ENCODE measurements at places on chromosomes 3 and 15. TPM values are rescaled to one million over a fixed set of nuclear protein-coding genes. Genes with fewer than 3 reads are reported as not detected.

The SLC22A14 gene
- not detected for total RNA-seq

The MCTP2 gene
- total RNA-seq, result 1.5 TPM

The SH2D7 gene
- not detected for total RNA-seq

The ACAA1 gene
- 42.6 TPM for total RNA-seq

- H3K36me3 ChIP-seq, result no peaks in the 10 kb centered on the region
- H3K27me3 ChIP-seq, result no peaks in the 10 kb centered on the region
- DNase-seq, result no peak
- no peak overlapping the region for H3K27ac ChIP-seq
- H3K4me3 ChIP-seq, result no peak overlapping the region
Measured at GRCh38 chr3:36693670-36694069, 70.7 kb downstream of the DCLK3 start.

GRCh38 chr15:25800761-25801515, 62.2 kb downstream of the ATP10A start:
- H3K36me3 ChIP-seq, result no peaks in the 10 kb centered on the region
- no peak overlapping the region for H3K27ac ChIP-seq
- no peak for DNase-seq
- peaks cover 7% of the 10 kb centered on the region for H3K4me1 ChIP-seq
- no peak overlapping the region for H3K4me3 ChIP-seq

DNA sequence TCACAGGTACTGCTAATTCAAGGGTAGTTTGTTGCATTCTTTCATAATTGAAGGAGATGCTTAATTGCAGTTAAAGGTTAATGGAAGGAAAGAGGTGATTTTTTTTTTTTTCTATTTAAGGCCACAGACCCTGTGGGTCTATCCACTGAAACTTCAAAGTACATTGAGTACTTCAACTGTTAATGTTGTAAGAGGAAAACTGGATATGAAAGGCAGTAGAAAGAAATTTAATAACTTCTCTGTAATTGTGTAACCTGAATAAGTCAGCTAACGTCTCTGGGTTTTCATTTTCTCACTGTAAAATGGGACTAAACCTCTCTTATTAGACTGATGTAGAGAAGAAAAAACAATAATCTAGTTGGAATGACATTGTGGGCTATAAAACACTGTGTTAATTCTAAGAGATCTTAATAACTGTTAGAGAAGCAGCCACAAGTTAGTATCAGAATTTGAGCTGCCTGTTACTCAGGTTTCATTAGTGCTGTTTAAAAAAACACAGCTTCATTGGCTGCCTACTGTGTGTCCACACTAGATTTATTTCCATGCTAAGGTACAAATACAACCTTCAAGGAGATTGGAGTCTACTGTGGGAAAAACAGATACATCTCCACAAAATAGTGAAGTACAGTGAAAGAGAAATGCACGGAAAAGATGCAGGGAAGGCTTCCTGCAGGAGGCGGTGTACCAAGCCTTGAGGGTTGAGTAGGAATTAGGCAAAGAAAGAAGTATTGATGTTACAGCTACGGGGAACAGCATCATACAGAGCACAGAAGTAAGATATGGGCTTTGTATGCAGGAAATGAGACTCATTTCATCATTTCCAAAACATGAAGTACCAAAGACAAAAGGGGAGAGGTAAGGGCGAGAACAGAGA, 483.6 kb downstream of the TAFA4 start:
- H3K27ac ChIP-seq, result no peak overlapping the region
- no peaks in the 10 kb centered on the region for H3K27me3 ChIP-seq
- H3K4me1 ChIP-seq, result no peaks in the 10 kb centered on the region
- H3K4me3 ChIP-seq, result no peak overlapping the region

DNA sequence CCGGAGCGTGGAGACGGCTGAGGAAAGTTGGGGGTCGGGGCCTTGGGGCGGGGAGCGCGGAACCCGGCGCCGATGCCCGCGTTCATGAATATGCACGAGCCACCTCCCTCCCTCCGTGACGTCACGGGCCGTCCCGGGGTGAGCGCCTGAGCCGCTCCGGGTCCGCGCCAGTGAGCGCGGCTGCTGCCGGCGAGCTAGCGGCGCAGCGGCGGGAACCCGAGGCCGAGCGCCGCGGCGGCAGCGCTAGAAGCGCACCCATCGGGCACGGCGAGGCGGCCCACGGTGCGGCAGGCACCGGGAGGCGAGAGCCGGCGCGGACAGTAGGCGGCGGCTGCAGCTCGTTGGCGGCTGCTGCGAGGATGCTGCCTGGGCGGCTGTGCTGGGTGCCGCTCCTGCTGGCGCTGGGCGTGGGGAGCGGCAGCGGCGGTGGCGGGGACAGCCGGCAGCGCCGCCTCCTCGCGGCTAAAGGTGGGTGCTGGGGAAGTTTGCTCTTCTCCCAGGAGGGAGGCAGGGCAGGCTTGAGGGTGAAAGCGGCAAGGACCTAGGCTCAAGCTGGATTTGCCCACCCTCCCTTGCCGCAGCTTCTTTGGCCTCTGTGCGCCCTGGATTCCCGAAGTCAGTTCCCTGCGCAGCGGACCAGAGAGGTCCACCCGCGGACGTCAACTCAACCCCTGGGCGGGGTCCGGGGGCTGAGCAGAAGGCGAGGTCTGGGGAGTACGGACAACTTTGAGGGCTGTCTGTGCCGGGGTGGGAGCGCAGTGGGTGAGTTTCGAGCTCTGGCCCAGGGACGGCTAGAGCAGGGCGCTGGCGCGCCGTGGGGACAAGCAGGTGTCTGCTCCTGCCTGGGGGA, at the start of gene CLSTN2:
Gene CLSTN2, plus strand, starts transcription at position 170 of the 850 bp plus-strand sequence.
- no peaks in the 10 kb centered on the region for H3K27me3 ChIP-seq
- peak within 1 kb of the TSS; percentile 57 for H3K4me3 ChIP-seq
- H3K4me1 ChIP-seq, result peaks cover 21% of the 10 kb centered on the region
- DNase-seq, result peak; percentile 79
- no peak within 1 kb of the TSS for H3K27ac ChIP-seq

GRCh38 chr3:73808862-73809509, 184.2 kb upstream of the PDZRN3 start:
- no peaks in the 10 kb centered on the region for H3K36me3 ChIP-seq
- no peak overlapping the region for H3K4me3 ChIP-seq
- DNase-seq, result no peak
- H3K27me3 ChIP-seq, result no peaks in the 10 kb centered on the region
- H3K4me1 ChIP-seq, result no peaks in the 10 kb centered on the region

GRCh38 chr3:127675651-127676391, 3.1 kb downstream of the ABTB1 start:
- no peak overlapping the region for H3K4me3 ChIP-seq
- H3K27me3 ChIP-seq, result no peaks in the 10 kb centered on the region
- no peaks in the 10 kb centered on the region for H3K4me1 ChIP-seq
- H3K36me3 ChIP-seq, result peaks cover 16% of the 10 kb centered on the region
- peak; percentile 57 for DNase-seq

- H3K27me3 ChIP-seq, result no peaks in the 10 kb centered on the region
- no peak overlapping the region for H3K4me3 ChIP-seq
- no peak for DNase-seq
- no peak overlapping the region for H3K27ac ChIP-seq
- no peaks in the 10 kb centered on the region for H3K36me3 ChIP-seq
Measured at GRCh38 chr3:27311400-27311799, 57.8 kb downstream of the NEK10 start.

DNA sequence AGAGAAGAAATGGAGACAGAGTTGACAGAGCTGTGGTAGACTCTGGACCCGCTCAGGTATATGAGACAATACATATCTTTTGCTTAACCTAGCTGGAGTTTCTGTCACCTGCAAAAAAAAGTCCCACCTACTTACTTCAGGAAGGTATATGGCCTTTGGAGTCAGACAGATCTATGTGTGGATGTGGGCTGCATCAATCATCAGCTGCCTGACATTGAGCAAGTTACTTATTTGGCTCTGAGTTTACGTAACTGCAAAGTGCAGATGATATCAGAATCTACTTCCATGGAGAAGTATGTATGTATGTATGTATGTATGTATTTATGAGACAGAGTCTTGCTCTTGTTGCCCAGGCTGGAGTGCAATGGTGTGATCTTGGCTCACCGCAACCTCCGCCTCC, 124.3 kb downstream of the MYLK start:
- peaks cover 30% of the 10 kb centered on the region for H3K4me1 ChIP-seq
- no peaks in the 10 kb centered on the region for H3K36me3 ChIP-seq
- H3K4me3 ChIP-seq, result no peak overlapping the region
- H3K27me3 ChIP-seq, result no peaks in the 10 kb centered on the region
- no peak for DNase-seq

GRCh38 chr3:150306083-150306482, 102.0 kb upstream of the TSC22D2 start:
- H3K4me3 ChIP-seq, result no peak overlapping the region
- no peaks in the 10 kb centered on the region for H3K27me3 ChIP-seq
- H3K4me1 ChIP-seq, result peaks cover 10% of the 10 kb centered on the region
- H3K27ac ChIP-seq, result no peak overlapping the region
- no peaks in the 10 kb centered on the region for H3K36me3 ChIP-seq

- peaks cover 76% of the 10 kb centered on the region for H3K4me1 ChIP-seq
- no peaks in the 10 kb centered on the region for H3K36me3 ChIP-seq
- no peak overlapping the region for H3K27ac ChIP-seq
- H3K27me3 ChIP-seq, result no peaks in the 10 kb centered on the region
- peak; percentile 36 for DNase-seq
Measured at GRCh38 chr15:68808770-68809169, 11.9 kb downstream of the ANP32A start.

- H3K36me3 ChIP-seq, result no peaks in the 10 kb centered on the region
- H3K27ac ChIP-seq, result no peak overlapping the region
- no peaks in the 10 kb centered on the region for H3K27me3 ChIP-seq
- no peak for DNase-seq
- H3K4me1 ChIP-seq, result no peaks in the 10 kb centered on the region
Measured at GRCh38 chr15:69338535-69339213, 40.0 kb downstream of the PAQR5 start.

DNA sequence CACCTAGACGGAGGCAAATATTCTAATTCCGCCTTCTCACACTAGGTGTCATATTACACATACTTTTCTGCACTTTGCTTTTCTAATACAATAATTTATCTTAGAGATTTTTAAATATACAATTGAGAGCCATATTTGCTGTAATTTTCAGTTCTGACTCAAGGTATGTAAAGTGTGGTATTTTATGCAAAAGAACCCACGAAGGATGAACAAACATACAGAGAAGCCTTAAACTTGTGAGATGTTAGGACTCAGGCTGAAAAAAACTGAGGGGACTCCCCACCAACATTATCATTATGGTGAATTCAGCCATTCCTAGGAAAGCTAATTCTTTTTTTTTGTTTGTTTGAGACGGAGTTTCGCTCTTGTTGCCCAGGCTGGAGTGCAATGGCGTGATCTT, 9.6 kb downstream of the ZBTB11 start:
- H3K27ac ChIP-seq, result no peak overlapping the region
- DNase-seq, result no peak
- no peak overlapping the region for H3K4me3 ChIP-seq
- no peaks in the 10 kb centered on the region for H3K27me3 ChIP-seq

- no peak for DNase-seq
- no peaks in the 10 kb centered on the region for H3K27me3 ChIP-seq
- peaks cover 8% of the 10 kb centered on the region for H3K36me3 ChIP-seq
- peaks cover 3% of the 10 kb centered on the region for H3K4me1 ChIP-seq
- H3K27ac ChIP-seq, result no peak overlapping the region
- no peak overlapping the region for H3K4me3 ChIP-seq
Measured at GRCh38 chr15:75869446-75869845, 26.2 kb downstream of the UBE2Q2 start.

- H3K4me3 ChIP-seq, result no peak overlapping the region
- H3K36me3 ChIP-seq, result no peaks in the 10 kb centered on the region
- no peaks in the 10 kb centered on the region for H3K27me3 ChIP-seq
- no peak for DNase-seq
- H3K27ac ChIP-seq, result no peak overlapping the region
Measured at GRCh38 chr3:142953443-142953842, 10.0 kb downstream of the PAQR9 start.

DNA sequence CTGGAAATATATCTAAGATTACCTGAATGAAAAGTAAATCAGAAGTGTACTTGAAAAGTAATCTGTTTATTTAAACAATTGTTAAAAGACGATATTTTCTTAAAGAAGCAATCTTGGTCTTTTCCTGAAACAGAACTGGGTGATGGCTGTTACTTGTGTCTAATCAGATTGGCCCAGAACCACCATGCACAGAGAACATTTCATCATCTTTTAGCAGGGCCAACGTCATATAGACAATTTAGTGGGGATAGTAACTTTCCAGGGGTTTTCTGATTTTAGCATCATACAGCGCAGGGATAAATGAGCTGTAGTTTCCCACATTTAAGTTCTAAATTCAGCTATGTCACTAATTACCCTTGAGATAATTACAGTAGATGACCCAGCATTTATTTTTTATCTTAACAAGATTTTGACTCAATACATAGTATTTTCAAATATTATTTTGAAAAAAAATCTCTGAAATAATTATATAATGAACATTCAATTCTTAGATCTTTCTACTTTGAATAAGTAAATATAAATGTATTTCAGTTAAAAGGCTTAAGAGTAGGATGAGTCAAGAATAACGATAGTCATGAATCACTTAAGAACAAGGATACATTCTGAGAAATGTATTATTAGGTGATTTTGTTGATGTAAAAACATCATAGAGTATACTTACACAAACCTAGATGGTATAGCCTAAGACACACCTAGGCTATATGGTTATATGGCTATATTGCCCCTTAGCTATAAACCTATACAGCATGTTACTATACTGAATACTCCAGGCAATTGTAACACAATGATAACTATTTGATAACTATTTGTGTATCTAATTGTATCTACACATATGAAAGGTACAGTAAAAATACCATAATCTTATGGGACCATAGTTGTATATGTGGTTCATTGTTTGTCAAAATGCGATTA, 103.8 kb upstream of the MME start:
- no peak for DNase-seq
- H3K27me3 ChIP-seq, result no peaks in the 10 kb centered on the region
- no peaks in the 10 kb centered on the region for H3K4me1 ChIP-seq
- no peak overlapping the region for H3K27ac ChIP-seq
- no peaks in the 10 kb centered on the region for H3K36me3 ChIP-seq

DNA sequence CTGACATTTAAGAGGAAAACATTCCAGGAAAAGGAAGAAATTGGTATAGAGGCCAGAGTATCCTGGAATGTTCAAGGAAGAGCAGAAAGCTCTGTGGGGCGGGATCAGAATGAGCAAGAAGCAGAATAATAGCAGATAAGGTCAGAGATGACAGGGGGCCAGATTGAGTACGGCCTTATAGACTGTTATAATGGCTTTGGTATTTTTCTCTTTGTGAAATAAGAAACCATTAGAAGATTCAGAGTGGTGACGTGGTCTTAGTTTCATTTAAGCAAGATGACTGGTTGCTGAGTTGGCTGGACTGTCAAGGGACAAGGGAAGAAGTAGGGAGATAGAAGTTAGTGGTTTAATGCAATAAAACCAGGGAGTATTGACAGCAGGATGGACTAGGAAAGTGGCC, 218.3 kb upstream of the SOX2 start:
- H3K4me1 ChIP-seq, result no peaks in the 10 kb centered on the region
- DNase-seq, result no peak
